ENCODE measurements at places on chromosomes 6 and 20.

DNA sequence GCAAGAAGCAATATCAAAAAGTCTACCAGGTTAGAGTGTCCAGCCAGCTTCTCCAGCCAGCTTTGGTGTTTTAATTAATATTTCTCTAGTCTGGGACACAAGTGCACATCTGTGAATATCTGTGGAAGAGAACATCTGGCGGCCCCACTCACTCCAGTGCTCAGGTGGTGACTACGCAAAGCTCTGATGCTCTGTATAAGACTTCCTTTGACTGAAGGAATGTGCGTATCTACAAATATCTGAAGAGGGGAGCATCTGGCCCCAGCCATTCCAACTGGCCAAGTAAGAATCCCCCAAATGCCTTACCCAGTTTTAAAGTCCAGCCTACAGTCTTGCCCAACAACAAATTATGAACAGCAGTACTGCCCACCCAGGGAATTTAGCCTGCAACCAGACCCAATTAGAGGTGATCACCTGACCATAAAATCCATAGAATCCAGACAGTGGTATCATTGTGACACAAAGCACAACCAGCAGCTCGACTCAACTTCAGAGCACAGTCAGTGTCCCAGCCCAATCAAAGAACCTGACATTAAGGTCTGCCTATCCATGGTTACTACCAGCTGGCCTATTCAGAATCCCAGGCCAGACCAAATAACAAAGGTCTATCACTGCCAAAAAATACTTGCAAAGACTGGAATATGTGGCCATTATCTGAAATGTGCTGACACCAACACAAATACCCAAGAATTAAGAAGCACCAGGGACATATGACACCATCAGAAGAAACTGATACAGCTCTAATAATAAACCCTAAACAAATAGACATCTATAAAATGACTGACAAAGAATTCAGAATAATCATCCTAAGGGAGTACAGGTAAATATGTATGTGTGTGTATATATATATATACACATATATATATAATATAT, 76.1 kb upstream of the MANEA start:
- no peaks in the 10 kb centered on the region for H3K27me3 ChIP-seq
- no peaks in the 10 kb centered on the region for H3K36me3 ChIP-seq
- no peak overlapping the region for H3K27ac ChIP-seq

DNA sequence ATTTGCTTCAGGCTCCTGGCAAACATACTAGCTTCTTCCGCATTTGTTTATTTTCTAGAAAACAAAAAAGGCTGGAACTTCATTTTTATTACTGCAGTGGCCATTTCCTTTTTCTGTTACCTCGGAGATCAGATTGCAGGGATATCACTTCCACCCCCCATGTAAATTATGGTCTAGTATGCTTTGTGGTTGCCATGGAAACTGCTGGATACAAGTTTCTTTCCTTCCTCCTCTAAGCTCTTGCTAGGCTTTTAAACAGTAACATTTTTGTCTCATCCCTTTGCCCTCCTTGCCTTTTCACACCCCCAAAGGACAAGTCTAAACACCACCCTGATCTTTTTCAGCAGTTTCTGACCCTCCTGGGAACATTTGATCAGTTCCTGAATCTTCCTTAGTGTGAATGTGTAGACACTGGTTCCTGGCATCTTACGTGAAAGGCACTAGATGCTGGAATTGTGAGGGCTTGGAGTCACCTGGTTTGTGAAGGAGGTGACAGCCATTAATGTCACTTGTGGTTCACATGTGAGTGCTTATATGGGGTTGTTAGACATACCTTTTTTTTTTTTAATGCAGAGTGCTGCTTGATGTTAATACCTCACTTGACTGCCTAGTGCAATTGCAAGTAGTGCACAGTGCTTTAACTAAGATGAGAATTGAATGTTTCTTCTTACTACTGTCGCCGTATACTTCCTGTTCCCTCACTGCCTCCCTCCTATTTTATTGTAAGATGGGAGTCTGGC, 181.6 kb downstream of the JARID2 start:
- no peak overlapping the region for H3K4me3 ChIP-seq
- H3K27me3 ChIP-seq = no peaks in the 10 kb centered on the region
- peaks cover 32% of the 10 kb centered on the region for H3K4me1 ChIP-seq
- no peak overlapping the region for H3K27ac ChIP-seq
- H3K36me3 ChIP-seq = no peaks in the 10 kb centered on the region

DNA sequence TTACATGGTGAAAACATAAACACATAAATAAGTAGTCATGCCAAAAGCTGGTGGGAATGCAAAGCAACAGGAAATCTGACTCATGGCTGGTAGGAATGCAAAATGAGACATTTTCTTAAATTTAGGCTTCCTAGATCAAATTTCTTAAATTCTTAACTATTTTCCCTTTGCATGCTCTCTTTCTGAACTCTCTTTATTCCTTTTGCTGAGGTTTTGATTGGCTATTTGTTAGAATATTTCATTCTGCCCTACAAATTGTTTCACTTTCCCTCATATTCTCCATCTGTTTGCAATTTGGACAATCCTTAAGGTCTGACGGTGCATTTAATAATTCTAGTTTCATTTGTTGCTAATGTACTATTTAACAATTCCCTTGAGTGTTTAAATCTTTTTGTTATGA, 437.5 kb upstream of the RGS17 start:
- DNase-seq = no peak
- H3K27ac ChIP-seq = no peak overlapping the region
- H3K27me3 ChIP-seq = no peaks in the 10 kb centered on the region
- H3K4me3 ChIP-seq = no peak overlapping the region
- no peaks in the 10 kb centered on the region for H3K36me3 ChIP-seq

- no peaks in the 10 kb centered on the region for H3K27me3 ChIP-seq
- no peaks in the 10 kb centered on the region for H3K36me3 ChIP-seq
- H3K4me3 ChIP-seq = peak overlapping the region; percentile 92
- H3K27ac ChIP-seq = peak overlapping the region; percentile 98
- H3K4me1 ChIP-seq = peaks cover 80% of the 10 kb centered on the region
- peak; percentile 74 for DNase-seq
Observed at GRCh38 chr20:59159493-59160376, 3.9 kb upstream of the ZNF831 start.

DNA sequence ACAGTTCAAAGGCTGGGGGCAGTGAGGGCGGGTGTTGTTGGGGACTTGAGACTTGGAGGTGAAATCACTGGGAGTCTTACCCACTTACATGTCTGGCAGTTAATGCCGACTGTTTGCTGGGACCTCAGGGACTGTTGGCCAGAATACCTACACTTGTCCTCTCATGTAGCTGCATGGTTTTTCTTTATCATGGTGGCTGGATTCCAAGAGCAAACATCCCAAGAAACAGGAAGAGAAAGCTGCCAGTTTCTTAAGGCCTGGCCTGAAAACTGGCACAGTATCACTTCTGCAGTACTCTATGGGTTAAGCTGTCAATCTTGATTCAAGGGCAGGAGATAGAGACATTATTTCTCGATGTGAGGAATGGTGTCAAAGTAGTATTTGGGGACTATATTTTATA, 19.8 kb upstream of the C6orf62 start:
- H3K4me3 ChIP-seq = no peak overlapping the region
- H3K36me3 ChIP-seq = no peaks in the 10 kb centered on the region
- H3K27ac ChIP-seq = no peak overlapping the region
- H3K4me1 ChIP-seq = no peaks in the 10 kb centered on the region

DNA sequence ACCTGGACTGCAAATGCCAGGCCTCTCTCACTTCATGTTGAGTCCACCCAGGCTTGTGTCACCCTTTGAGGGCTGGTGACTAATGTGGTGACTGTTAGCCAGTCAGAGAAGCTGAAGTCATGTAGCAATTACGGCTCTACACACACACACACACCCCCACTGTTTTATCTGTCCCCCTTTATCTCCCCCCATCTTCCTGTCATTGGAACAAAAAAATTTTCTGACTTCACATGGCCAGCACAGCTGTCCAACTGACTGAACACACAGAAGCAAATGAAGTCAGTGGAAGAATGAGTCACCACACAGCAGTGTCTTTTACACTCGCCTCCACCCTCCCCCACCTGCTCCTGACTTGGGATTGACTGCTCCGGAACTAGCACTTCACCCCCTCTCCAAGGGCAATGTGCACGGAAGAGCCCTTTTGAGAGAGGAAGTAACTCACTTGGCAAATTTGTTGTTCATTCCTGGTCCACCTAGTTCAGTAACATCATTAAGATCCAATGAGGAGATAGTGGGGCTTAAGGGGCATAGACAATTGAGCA, 198.0 kb downstream of the RNF144B start:
- H3K27ac ChIP-seq = no peak overlapping the region
- no peaks in the 10 kb centered on the region for H3K4me1 ChIP-seq
- no peak for DNase-seq
- H3K4me3 ChIP-seq = no peak overlapping the region

GRCh38 chr6:110345025-110345424, 13.1 kb downstream of the METTL24 start:
- no peak for DNase-seq
- H3K4me1 ChIP-seq = no peaks in the 10 kb centered on the region

- no peaks in the 10 kb centered on the region for H3K36me3 ChIP-seq
- H3K27ac ChIP-seq = peak overlapping the region; percentile 92
- peak overlapping the region; percentile 65 for H3K4me3 ChIP-seq
- no peaks in the 10 kb centered on the region for H3K27me3 ChIP-seq
- no peak for DNase-seq
Observed at GRCh38 chr6:43478008-43478372, 620 bp downstream of the TJAP1 start.

GRCh38 chr6:128370072-128370471, 150.3 kb downstream of the PTPRK start:
- no peak overlapping the region for H3K27ac ChIP-seq
- H3K27me3 ChIP-seq = no peaks in the 10 kb centered on the region
- DNase-seq = no peak
- H3K4me1 ChIP-seq = no peaks in the 10 kb centered on the region
- H3K4me3 ChIP-seq = no peak overlapping the region
- no peaks in the 10 kb centered on the region for H3K36me3 ChIP-seq

GRCh38 chr6:32954986-32955802, 2.3 kb upstream of the HLA-DMA start:
- no peak for DNase-seq
- H3K27me3 ChIP-seq = no peaks in the 10 kb centered on the region
- H3K27ac ChIP-seq = no peak overlapping the region
- H3K4me3 ChIP-seq = no peak overlapping the region
- H3K36me3 ChIP-seq = no peaks in the 10 kb centered on the region
- H3K4me1 ChIP-seq = peaks cover 17% of the 10 kb centered on the region

DNA sequence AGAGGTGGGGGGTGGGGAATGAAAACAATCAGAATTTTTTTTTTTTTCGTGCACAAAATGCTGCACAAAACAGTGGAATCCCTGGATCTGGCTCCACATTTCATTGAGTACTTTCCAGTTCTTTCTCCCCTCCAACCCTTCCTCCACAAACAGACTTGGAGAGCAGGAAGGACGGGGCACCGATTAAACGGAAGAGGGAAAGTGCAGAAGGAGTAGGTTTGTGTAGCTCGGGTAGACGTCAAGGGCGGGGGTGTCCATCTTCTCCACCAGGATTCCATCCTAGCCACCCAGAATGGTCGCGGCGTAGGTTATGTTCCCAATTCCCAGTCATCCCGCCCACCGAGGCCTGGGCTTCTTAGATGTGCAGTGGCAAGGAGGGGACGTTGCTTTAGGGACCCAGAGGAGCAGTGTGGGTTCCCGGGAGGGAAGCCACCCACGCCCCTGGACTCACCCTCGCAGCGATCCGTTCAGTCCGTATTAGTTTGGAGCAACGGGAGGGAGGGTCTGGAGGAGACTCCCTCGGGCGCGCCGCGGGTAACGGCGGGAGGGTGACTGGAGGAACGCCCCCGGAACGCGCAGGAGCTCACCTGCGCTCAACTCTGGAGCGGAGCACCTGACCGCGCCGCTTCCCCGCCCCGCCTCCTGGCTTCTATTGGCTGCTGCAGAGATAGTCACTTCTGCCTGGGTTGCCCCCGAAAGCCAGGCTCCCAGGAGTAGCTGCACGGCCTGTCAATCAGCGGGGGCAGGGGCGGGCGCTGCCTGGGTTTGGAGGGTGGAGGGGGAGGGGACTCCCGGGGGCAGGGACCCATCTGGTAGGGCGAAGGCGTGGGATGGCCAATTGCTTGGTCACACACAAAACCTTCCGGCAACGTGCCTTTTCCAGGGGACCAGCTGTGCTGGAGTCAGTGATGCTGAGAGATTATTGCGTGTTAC, at the start of gene ENPP5:
Gene ENPP5, minus strand, starts transcription at position 624 of the 933 bp plus-strand sequence. CDS start 2,718 bp downstream, outside the sequence.
- H3K4me1 ChIP-seq = peaks cover 29% of the 10 kb centered on the region
- peak; percentile 90 for DNase-seq
- H3K27ac ChIP-seq = peak within 1 kb of the TSS; percentile 35
- peak within 1 kb of the TSS; percentile 66 for H3K4me3 ChIP-seq
- H3K36me3 ChIP-seq = no peaks in the 10 kb centered on the region
- no peaks in the 10 kb centered on the region for H3K27me3 ChIP-seq

- no peaks in the 10 kb centered on the region for H3K4me1 ChIP-seq
- no peaks in the 10 kb centered on the region for H3K36me3 ChIP-seq
- H3K27me3 ChIP-seq = peaks cover 5% of the 10 kb centered on the region
- no peak overlapping the region for H3K4me3 ChIP-seq
Observed at GRCh38 chr20:56974499-56975250, 291.8 kb downstream of the BMP7 start.

DNA sequence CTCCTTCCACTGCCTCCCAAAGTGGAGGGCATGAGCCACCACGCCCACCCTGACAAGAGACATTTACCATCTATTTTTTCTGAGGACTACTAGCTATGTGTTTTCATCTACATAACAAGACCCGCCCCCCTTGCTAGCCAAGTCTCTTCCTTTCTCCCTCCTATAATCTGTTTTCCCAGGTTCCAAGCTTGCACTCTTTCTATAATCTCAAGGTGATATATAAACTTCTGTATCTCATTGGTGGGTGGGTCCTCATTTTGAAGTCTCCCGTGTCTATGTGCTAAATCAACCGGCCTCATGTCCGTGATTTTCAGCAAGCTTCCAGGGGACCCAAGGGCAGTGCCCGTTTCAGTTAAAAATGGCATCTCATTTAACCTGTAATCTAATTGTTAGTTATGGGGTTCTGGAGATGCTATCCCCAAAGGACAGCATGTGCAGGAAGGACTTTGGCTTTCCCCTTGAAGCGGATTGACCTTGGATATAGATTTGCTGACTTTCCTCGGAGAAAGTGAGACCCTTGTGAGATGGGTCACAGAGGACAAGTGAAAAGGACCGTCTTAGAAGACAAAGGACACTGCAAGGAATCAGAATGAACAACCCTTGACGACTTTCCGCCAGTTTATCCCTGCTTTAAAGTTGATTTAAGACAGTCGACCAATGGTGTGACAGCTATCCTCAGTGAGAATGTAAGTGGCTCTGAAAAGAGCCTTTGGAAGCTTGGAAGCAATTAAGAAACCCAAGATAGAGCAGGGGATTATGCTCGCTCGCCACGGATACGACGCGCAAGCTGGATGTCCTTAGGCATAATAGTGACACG, 22.4 kb downstream of the OR2B2 start:
- H3K27me3 ChIP-seq = no peaks in the 10 kb centered on the region
- H3K4me3 ChIP-seq = peak overlapping the region; percentile 67
- H3K36me3 ChIP-seq = no peaks in the 10 kb centered on the region
- DNase-seq = no peak
- H3K27ac ChIP-seq = peak overlapping the region; percentile 79

DNA sequence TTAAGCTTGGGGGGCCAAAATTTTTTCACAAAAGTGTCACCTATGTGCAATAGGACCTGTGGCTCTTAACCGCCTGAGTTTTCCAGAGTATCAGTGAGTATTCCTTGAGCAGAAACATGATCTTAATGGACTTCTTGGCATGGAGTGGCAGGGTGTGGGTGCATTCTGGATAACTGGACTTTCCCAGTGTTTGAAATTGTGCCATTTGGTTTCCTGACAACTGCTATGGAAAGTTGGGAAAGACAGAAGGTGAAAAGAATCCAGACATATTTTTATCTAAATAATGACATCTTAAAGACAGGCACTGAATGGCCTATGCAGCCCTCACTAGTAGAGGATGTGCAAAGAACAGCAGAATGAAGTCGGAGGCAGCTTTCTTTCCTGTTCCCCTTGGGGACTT, 34.3 kb upstream of the ADTRP start:
- H3K27ac ChIP-seq = no peak overlapping the region
- H3K4me1 ChIP-seq = no peaks in the 10 kb centered on the region
- no peaks in the 10 kb centered on the region for H3K27me3 ChIP-seq

All from CD8-positive, alpha-beta memory T cell (primary cell).